ENCODE measurements at places on chromosomes 4 and X.

DNA sequence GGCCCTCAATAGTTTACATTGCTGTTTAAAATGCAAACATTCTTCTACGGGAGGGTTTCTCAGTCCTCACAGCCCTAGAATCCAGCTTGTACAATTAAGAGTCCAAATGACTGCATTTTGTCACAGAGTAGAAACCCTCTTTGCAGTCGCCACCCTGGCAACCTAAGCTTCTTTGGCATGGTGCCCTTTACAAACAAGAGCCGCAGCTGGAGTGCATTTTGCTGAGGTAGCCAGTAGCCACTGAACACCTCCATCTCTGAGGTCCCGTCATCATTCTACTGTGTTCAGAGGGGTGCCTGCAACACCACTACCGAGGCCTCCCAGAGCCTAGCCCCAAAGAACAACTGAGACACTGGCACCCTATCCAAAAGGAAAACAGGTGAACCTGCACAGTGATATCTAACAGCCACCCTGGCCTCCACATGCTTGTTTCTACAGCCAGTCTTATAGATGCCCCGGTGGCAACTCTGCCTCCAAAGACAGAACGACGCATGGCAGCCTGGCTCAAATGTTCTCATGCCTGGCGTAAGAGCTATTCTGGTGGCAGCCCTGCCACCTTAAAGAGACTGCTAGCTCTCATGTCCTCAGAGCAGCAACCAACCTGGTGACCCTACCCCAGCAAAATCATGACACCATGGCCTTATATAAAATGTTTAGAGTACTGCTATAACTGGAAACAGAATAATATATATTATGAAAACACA lies 801.9 kb downstream of the TECRL start:
- no peak for DNase-seq

- peak; percentile 62 for DNase-seq
Observed at GRCh38 chr4:39637586-39638353, 895 bp downstream of the SMIM14 start.

- DNase-seq: no peak
Observed at GRCh38 chr4:3709846-3710441, 56.2 kb upstream of the ADRA2C start.

DNA sequence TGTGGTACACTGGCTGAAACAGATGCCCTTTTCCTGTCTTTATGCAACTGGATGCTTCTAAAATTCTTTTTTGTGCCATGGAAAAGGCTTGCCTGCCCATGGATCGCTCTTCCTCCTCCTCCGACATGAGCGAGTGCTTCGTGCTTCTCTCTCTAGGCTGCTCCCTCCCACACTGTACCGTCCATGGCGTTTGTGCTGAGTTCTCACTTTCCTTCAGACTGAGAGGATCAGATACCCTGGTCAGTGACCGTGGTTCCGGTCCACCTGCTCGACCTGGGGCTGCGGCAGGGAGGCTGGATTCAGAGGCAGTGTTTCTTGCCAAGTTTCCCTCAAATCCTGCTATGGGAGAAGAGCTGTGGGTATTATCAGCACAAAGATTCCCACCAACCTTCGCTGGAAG lies 10.2 kb upstream of the CLDN24 start:
- peak; percentile 33 for DNase-seq

- no peak for DNase-seq
Observed at GRCh38 chr4:14100349-14100748, 472.8 kb upstream of the BOD1L1 start.

- no peak for DNase-seq
Observed at GRCh38 chr4:16222957-16223527, 3.2 kb downstream of the TAPT1 start.

GRCh38 chr4:169756971-169757574 lies 671 bp downstream of the HPF1 start:
- no peak for DNase-seq

DNA sequence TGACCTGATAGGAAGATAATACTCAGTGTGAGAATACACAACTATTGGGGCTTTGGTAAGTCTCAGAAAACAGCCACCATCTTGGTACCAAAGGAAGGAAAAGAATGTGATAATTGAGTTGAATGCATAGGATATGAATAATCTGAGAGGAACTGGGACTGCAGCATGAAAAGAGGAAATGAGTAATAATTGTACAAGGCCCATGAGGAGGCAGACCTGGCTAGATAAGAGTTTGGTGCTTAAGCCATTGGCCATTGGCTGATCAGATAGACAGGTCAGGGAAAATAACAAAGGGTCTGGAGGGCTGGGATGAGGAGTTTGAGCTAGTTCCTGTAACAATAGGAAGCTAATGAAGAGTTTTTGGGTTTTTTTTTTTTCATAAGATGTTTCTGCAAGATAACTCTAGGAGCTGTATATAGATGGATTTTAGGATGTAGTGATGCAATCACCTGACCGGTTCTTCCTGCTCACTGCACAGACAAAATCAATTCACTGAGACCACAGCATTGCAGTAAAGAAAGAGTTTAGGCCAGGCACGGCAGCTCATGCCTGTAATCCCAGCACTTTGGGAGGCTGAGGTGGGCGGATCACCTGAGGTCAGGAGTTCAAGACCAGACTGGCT lies 5.3 kb upstream of the TRMT2B start:
- DNase-seq: no peak

GRCh38 chr4:150817017-150817416 lies 198.1 kb downstream of the LRBA start:
- no peak for DNase-seq

- peak; percentile 82 for DNase-seq
Observed at GRCh38 chr4:59612235-59612634, 1587.9 kb upstream of the ADGRL3 start.

GRCh38 chr4:70954032-70954431 lies 39.4 kb upstream of the DCK start:
- DNase-seq: peak; percentile 19

DNA sequence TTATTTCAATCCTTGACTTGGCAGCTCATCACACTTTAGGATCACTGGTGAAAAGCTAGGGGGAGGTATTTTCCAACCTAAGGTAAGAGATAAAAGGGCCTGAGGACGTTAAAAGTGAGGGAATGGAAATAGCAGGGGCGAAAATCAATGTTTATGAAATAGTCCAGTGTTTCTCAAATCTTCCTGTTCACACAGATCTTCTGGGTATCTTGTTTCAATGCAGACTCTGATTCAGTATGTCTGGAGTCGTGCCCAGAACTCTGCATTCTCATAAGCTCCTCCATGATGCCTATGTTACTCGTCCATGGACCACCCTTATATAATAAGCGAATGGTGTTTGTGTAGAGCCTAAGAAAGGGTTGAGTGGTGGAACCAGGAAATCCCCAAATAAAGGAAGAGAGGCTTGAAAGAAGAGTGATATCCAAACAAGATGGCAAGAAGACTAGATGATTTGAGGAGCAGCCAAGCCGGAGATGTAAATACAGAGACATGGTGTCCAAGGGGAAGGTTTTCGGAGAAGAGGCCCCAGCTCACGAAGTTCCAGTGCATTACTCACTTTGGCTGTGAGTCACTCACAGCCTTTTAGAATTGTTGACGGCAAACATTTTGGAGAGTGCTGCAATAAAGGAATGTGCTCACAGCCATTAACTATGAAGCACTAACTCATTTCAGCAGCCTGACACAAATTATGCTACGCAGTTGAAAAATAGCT lies 215.6 kb upstream of the PPARGC1A start:
- peak; percentile 73 for DNase-seq

- DNase-seq: no peak
Observed at GRCh38 chrX:145631461-145631951, 186.1 kb upstream of the SLITRK2 start.

DNA sequence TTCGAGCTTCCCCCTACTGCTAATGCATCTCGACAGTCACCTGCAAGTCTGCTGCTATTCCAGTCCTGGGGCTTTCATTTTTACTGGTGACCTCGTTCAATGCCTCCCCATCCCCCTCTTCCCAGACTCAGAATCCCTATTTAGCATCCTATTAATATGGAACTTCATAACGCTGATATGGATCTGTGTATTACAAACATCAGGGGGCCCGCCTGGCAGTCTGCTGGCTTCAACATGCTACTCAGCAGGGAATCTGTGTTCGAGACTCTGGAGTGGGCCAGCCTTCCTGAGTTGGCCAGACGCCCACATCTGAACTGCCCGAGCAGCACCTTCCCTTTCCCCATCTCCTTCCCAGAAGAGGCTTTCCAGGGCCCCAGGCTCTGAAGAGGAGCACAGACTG lies 173.9 kb upstream of the PPARGC1A start:
- no peak for DNase-seq

DNA sequence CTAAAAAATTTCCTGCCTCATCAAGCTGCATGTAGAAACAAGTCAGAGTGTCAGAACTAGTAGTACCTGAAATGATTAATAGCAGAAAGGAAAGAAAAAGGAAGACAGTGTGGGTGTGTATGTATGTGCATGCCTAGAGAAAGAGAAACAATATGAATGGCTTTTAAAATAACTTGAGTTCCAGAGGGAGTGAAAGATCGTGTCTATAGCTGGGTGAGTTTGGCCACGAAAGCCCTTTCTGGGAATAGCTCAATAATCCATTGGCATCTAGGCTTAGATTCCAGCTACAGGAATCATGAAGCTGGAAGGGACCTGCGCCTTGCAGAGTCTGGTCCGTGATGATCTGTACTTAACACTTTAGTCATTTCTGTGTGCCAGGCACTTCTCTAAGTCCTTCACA lies 195.6 kb downstream of the RAPGEF2 start:
- DNase-seq: peak; percentile 65

DNA sequence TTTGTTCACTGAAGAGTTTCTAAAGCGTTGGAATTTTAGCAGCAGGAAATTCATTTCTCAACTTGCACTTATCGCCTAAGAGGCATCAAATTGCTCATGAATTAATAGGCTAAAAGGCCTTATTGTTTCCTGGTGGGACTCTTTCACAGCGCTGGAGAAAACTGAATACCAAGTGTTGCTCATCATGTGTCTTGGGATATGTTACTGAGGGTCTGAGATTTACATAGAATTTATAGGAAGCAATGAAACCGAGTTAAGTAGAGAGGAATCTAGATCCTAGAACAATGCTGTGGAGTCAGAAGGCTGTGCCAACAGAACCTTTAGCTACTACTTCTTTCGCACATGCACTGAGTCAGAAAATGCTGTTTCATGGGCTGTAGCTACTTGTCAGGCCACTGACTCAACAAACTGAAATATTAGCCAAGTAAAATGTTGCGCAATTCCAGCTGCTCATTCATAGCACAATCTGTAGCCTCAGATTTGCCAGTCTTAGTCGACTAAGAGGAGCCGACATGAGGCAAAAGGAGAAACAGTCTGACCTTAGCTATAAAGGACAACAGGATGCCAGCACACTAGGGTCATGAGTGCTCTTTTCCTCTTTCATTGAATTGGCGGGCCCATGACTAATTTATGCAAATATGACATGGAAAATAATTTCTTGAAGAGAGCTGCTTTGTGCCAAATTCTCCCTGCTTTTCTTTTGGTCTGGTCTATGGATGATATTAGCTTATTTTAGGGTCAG lies 35.9 kb upstream of the CXCL8 start:
- peak; percentile 100 for DNase-seq

- no peak for DNase-seq
Observed at GRCh38 chr4:141004823-141005222, 128.4 kb downstream of the RNF150 start.

- DNase-seq: peak; percentile 75
Observed at GRCh38 chr4:108345862-108346817, 177.4 kb upstream of the LEF1 start.

GRCh38 chrX:110374559-110374958 lies 15.9 kb downstream of the RTL9 start:
- no peak for DNase-seq

DNA sequence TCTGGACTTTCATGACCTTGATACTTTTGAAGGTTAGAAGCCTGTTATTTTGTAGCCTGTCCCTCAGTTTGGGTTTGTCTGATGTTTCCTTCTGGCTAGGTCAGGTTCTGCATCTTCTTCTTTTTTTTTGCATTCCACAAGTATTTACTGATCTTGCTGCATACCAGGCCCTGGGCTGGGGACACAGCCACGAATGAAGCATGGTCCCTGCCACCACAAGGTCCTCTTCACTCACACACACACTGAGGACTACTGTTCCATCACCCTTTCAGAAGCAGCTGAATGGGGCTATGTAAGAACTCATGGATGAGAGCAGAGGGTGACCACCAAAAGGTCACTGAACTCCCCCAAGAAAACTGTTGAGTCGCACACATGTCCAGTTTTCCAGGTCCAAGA lies 39.2 kb downstream of the USP11 start:
- no peak for DNase-seq

Data from renal cortical epithelial cell (primary cell).